ENCODE measurements at places on chromosomes 1 and 21. TPM values are rescaled to one million over a fixed set of nuclear protein-coding genes. Genes with fewer than 3 reads are reported as not detected.

Gene SIK1
- total RNA-seq, result 31.6 TPM

Gene USH2A
- not detected for total RNA-seq

Gene MTARC1
- total RNA-seq, result not detected

Gene DENND2D
- total RNA-seq, result 299 TPM

Gene NUP133
- total RNA-seq, result 42.9 TPM

Gene KDF1
- 1.1 TPM for total RNA-seq

Gene PADI3
- not detected for total RNA-seq

Gene FUCA1
- total RNA-seq, result 19.6 TPM

Gene LRRC8B
- 13.9 TPM for total RNA-seq

Gene TEX38
- not detected for total RNA-seq

Gene GSTM5
- total RNA-seq, result not detected

Gene CD55
- 80.6 TPM for total RNA-seq

Gene PKNOX1
- total RNA-seq, result 21.3 TPM

Gene VCAM1
- 0.53 TPM for total RNA-seq

Gene C1orf116
- not detected for total RNA-seq

Gene C1orf94
- not detected for total RNA-seq

Gene ROR1
- not detected for total RNA-seq

Gene MCOLN3
- total RNA-seq, result 2.2 TPM

Gene CD48
- total RNA-seq, result 386 TPM

Gene PCAT6
- 0.61 TPM for total RNA-seq

Gene CRNN
- not detected for total RNA-seq

Gene SLAMF7
- 137 TPM for total RNA-seq

Gene CYP4Z1
- total RNA-seq, result not detected

Gene TCP10L
- total RNA-seq, result 0.23 TPM

Gene TRIM67
- total RNA-seq, result not detected

Gene CLCA4
- total RNA-seq, result not detected

Gene ZC3H11A
- total RNA-seq, result 111 TPM

Gene HRNR
- not detected for total RNA-seq

Gene PM20D1
- total RNA-seq, result 1.3 TPM

Gene RGS18
- 0.62 TPM for total RNA-seq

Gene VHLL
- total RNA-seq, result not detected

Gene LCE6A
- total RNA-seq, result not detected

Gene TSPAN2
- 1.2 TPM for total RNA-seq

Gene KCNK2
- total RNA-seq, result not detected

Gene CFHR3
- total RNA-seq, result not detected

Gene LPAR3
- 3.2 TPM for total RNA-seq

Gene SMIM11
- total RNA-seq, result 13.0 TPM

Gene GUCA2A
- not detected for total RNA-seq

Gene MROH9
- total RNA-seq, result not detected

Gene KRTAP11-1
- not detected for total RNA-seq

Gene KCNE2
- not detected for total RNA-seq

Gene IL20
- total RNA-seq, result not detected

Gene GCSAML
- total RNA-seq, result not detected

Gene IL6R
- total RNA-seq, result 6.3 TPM

Gene OLIG2
- not detected for total RNA-seq

Gene NBPF6
- not detected for total RNA-seq

Gene DSCAM
- total RNA-seq, result not detected

Gene EDN2
- not detected for total RNA-seq

Gene BEND5
- total RNA-seq, result 12.0 TPM

Gene CD101
- total RNA-seq, result not detected

Gene LHX4
- total RNA-seq, result not detected

Gene TUFT1
- 1.5 TPM for total RNA-seq

Gene KRTAP13-2
- not detected for total RNA-seq

Gene SH2D2A
- total RNA-seq, result 89.2 TPM

Gene HSD3B1
- total RNA-seq, result not detected

Gene GPR157
- total RNA-seq, result 3.3 TPM

Gene TMEM52
- total RNA-seq, result not detected

Gene SYCP1
- not detected for total RNA-seq
